ENCODE measurements at places on chromosomes 5 and 9.

DNA sequence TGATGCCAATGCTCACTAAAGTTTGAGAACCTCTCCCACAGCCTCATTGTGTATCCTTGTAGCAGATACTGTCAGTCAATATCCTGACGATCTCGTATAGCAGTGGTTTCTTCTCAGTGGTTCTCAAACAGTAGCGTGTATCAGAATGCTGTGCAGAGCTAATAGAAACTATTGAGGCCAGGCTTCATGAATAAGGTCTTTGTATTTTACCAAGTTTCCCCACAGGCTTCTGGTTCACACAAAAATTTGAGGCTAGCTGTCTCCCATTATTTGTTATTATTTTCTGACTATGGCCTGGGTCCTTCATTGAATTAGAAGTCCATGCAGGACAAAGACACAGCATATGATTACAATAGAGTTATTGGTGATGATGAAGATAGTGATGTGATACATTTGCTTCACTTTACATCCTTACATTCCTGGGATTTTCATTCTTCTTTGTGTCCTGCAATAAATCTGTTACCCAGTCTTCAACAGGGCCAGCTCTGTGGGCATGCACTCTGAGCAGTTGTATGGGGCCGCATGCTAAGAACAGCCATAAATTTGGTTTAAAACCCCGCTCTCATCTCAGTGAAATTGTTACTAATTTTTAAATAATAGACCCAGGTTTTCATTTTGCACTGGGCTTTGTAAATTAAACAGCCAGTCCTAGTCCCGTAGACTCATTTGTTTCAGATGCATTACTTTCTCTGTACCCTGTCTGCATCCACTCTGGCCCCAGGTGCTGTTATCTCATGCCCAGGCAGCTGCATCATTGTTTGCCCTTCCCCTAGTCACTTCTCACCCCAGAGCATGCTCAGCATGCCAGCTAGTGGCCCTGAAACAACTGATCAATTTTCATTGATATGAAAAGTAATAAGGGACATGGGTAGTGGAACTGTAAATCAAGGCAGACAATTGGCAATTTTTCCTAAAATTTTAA, 199.9 kb upstream of the PIK3R1 start:
- no peak for DNase-seq

- no peak for DNase-seq
Observed at GRCh38 chr9:35522187-35522586, 32.3 kb downstream of the RUSC2 start.

GRCh38 chr5:127957183-127957582, 126.4 kb upstream of the SLC12A2 start:
- peak; percentile 16 for DNase-seq

DNA sequence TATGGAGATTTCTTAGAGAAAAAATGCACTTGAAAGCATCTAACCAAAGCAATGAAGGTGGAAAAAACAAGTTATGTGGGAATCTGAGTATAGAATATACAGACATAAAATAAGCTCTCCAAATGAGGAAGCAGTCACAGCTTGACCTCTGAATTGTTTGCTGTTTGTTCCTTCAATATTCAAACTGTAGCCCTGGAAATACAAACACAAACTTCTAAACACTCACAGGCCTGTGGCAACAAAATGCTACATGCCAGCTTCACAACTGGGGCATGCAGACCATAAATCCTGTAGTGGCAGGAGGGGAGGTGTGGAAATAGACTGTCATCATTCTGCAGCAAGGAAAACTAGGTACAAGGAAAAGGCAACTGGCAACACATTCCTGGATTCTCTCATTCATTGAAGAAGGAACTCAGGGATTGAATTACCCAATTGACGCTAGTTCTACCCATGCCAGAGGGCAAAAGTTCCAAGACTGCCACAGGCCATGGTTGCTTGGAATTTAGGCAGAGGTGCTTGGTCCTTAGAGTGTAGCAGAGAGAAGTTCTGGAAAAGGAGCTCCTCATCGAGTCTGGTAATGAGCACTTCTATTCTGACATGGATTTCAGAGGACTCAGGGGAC, 349.6 kb downstream of the PDE4D start:
- DNase-seq = no peak

DNA sequence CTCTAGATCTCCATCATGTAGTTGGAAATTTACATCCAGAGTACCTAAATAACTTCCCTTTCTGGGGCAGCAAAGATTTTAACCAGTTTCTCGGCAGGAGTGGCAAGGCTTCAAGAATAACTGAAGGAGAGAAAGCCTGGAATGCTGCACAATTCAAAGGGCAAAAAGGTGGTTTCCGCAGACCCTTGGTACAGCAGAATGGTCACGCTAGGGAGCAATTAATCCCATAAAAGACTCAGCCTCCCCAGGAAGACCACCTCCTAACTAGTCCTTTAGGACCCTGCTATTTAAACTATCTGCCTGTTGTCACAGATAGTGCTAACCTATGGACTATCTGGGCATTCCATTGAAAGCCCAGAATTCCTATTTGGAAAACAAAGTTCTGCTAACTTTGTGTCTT, 3.6 kb downstream of the HTR1A start:
- DNase-seq = no peak

All from dorsolateral prefrontal cortex (tissue), 122 donors.